Umbilical cord (tissue), 2 donors: ENCODE measurements at places on chromosomes 2 and 18. TPM values are rescaled to one million over a fixed set of nuclear protein-coding genes. Genes with fewer than 3 reads are reported as not detected.
A peak's percentile ranks its signal among the peaks of the same experiment; 100 is the strongest.

AGXT gene
- total RNA-seq = 0.48 TPM

RAPH1 gene
- total RNA-seq = 18.3 TPM

GLS gene
- total RNA-seq = 729 TPM

TRIB2 gene
- total RNA-seq = 18.1 TPM

AQP12A gene
- not detected for total RNA-seq

FARP2 gene
- 79.2 TPM for total RNA-seq

REV1 gene
- 25.5 TPM for total RNA-seq

ALPG gene
- total RNA-seq = not detected

DNAH6 gene
- total RNA-seq = 0.96 TPM

CYTIP gene
- 18.8 TPM for total RNA-seq

SPP2 gene
- not detected for total RNA-seq

QPCT gene
- total RNA-seq = 37.6 TPM

RGPD3 gene
- total RNA-seq = 4.1 TPM

PKDCC gene
- total RNA-seq = 93.2 TPM

DNA sequence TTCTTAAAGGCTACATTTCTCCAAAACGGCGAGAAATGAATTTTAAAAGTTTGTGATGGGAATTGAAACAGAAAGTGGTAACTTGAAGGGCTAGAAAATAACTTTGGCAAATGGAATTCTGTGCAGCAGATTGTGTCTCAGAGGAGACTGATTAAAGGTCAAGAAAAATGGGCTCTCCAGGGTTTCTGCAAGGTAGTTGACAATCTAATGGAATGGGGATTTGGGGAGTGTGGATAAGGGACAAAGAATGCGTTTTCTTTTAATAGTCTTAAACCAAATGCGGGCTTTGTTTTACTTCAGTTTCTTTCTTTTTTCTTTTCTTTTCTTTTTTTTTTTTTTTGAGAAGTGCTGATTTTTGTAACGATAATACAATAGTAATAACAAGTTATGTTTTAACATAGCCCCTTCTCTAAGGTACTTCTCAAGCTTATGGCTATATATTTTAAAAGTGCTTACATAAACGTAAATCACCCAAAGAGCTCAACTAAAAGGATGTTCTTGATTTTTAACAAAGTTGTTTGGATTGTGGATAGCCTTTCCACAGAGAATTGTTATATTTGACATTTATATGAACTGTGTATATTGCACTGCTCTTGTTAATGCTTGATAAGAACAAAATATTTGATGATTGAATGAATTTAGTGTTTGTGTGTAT is 36.6 kb downstream of the CAMKMT start:
- DNase-seq = no peak

DNA sequence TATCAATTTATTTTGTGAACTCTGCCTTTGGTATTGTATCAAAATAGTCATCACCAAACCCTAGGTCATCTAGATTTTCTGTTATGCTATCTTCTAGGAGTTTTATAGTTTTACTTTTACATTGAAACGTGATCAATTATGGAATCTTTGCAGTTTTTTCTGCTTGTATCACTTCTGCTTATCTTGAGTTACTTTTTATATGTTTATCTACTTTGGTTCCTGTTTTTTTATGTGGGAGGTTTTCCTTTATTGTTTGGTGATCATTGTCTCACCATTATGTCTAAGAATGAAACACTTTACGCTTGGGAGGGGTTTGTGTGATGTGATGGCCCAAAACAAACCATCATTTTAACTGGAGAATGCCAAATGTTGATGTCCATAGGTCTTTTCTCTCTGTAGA is 261.2 kb downstream of the SPAG16 start:
- DNase-seq = no peak

- no peak for DNase-seq
Measured at GRCh38 chr2:2575870-2576386, 244.9 kb upstream of the MYT1L start.

GRCh38 chr2:151198645-151199044 is 63.0 kb downstream of the RBM43 start:
- DNase-seq = no peak

DNA sequence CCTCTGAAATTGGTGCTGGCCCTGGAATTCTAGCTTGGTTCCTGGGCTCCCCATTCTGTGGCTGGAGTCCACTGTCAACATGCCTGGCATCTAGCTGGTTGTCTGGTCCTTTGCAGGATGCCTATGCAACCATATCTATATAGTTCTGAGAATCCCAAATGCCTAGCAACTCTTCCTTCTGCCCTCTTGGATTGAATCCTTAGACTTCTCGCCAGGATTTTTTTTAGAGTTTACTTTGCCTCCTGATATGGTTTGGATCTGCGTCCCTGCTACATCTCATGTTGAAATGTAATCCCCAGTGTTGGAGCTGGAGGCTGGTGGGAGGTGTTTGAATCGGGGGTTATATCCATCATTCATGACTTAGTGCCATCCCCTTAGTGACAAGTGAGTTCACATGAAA is 65.0 kb upstream of the LYPD1 start:
- no peak for DNase-seq

DNA sequence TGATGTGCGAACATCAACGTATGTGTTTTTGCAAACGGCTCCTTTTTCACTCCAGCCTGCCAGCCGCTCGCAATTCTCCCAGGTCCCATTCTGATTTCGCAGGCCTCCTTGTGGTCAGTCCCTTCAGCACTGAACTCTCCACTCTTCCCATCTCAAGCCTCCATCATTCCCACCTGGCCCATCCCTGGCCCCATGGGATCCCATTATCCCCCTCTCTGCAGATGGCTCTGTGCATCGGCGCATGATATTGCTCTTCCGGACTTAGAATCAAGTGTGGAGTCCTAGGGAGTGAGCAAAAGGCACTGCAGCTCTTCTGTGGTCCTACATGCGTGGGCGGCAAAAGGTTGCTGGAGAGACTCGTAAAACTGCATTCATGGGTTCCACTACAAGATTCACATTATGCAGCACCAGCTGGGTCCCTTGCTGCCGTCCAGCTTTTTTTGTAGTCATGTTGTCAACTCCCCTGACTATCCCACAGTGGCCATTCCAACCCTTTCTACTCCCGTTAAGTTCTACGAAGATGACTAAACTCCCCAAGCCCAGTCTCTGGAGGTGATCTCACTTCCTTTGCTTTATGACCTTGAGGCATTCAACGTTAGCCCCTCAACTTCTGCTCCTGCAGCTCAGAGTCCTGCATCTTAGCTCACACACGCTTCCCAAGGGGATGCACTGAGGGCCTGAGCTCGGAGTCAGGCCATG is 125.3 kb upstream of the NRP2 start:
- no peak for DNase-seq

DNA sequence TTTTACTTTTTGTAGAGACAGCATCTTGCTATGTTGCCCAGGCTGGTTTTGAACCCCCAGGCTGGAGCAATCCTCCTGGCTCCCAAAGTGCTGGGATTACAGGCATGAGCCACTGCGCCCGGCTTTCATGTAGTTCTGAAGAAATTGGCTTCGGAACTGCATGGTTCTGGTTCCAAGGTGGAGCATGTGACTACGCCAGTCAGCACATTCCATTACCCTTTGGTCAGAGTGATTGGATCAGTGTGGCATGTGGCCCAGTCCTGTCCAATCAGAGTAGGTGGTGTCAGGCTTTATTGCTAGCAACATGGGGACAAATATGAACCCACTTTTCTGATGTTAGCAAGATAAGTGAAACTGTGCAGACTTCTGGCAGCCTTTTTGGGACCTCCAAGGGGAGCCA is 16.3 kb upstream of the ATOH8 start:
- peak; percentile 85 for DNase-seq
